ENCODE measurements at places on chromosomes 2 and 18.

DNA sequence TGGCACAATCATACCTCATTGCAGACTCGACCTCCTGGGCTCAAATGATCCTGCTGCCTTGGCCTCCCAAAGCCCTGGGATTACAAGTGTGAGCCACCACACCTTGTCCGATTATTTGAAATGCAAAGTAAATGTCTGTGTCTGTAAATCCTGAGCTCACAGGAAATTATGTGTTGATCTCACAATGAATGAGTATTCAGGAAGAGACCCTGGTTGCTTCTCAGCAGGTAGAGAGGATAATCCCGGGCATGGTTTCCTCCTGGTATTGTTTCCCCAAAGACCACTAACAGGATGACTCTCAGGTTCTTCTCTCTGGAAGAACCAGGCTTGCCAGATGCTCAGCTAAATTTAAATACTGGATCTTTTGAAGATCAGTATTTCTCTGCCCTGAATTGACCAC is 147.6 kb downstream of the LDLRAD4 start:
- no peak for DNase-seq

DNA sequence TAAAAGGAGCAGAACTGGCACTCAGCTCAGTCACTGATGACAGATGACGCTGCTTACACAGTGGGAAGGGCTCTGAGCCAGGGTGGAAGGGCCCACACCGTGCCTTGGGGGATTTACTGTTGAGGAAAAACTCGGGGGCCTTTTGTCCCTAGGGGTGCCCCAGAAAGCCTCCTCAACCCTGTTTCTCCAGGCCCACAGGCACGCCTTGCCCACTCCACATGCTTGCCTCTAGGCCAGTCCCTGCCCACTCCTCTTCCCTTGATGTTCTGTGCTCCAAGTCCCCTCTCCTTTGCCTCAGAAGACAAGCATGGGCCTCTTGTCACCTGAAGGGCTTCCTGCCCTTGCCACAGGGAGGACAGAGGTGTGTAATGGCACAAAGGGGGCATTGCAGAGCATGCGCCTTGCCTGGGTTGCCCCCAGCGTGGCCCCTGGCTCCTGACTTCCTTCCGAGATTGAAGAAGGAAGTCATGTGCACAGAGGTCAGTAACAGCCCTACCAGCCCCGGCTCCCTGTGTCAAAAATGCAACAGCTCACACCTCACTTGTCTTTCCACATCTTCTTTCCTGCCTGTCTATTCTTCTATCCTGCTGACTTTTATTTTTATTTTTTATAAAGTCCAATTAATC is 65.1 kb downstream of the LIPG start:
- no peak for DNase-seq

DNA sequence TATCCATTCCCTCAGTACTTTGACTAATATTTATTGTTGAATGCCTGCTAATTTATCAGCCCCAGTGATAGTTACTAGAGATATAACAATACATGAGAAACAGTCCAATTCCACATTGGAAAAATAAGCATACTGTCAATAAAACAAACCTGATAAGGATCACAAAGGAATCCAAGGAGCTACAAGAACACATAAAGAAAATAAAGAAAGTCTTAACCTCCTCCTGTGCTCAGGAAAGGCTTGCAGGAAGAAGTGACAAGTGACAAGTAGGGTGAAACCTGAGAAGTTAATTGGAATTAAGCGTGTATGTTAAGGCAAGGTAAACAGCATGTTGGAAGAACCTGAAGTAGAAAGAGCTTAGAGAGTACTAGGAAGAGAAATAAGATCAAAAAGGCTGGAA is 20.3 kb upstream of the ASNSD1 start:
- DNase-seq, result no peak

GRCh38 chr2:234038076-234038802 is 12.3 kb upstream of the SPP2 start:
- no peak for DNase-seq

- DNase-seq, result no peak
Measured at GRCh38 chr2:212975333-212975732, 176.1 kb downstream of the IKZF2 start.

Data from upper lobe of left lung (tissue), 6 donors.